GDM1 (cell line): ENCODE measurements at places on chromosomes 2 and 18.

DNA sequence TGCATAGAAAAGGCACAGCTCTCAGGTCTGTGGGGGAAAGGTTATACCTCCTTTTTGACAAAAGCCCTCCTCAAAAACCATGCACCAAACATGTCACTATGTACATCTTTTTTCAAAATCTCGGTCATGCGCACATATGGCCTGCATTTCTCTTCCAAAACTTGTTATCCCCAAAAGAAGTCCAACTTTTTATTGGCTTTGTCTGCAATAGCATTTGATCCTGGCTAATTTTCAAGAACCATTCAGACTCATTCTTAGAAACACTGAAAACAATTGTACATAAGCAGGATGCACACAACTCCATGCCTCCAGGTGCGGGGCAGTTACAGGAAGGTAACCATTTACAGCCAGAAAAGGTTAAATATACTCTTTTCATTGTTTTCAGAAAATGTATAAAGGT lies 21.9 kb downstream of the SERTAD2 start:
- no peak for DNase-seq

GRCh38 chr2:109177635-109178034 lies 48.6 kb downstream of the SH3RF3 start:
- no peak for DNase-seq

GRCh38 chr18:70311726-70312125 lies 22.9 kb downstream of the SOCS6 start:
- no peak for DNase-seq

DNA sequence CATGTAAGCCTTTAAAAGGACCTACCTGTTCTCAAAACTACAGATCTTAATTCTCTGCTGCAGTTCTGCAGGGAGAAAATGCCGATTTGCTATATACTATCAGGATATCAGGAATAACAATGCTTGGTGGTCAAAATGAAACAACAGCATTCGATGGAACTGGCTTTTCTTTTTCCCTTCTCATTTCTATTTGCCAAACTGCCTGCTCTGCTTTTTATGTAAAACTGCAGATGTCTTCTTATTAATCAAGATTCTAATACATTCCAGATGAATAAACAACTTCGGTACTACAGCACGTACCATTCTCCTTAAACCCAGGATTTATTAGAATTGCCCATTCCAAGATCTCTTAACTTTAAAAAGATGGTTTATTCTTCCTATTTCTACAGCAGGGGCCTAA lies 100.9 kb downstream of the ZNF521 start:
- DNase-seq: no peak

- no peak for DNase-seq
Measured at GRCh38 chr2:121246704-121247255, 38.2 kb downstream of the TFCP2L1 start.

DNA sequence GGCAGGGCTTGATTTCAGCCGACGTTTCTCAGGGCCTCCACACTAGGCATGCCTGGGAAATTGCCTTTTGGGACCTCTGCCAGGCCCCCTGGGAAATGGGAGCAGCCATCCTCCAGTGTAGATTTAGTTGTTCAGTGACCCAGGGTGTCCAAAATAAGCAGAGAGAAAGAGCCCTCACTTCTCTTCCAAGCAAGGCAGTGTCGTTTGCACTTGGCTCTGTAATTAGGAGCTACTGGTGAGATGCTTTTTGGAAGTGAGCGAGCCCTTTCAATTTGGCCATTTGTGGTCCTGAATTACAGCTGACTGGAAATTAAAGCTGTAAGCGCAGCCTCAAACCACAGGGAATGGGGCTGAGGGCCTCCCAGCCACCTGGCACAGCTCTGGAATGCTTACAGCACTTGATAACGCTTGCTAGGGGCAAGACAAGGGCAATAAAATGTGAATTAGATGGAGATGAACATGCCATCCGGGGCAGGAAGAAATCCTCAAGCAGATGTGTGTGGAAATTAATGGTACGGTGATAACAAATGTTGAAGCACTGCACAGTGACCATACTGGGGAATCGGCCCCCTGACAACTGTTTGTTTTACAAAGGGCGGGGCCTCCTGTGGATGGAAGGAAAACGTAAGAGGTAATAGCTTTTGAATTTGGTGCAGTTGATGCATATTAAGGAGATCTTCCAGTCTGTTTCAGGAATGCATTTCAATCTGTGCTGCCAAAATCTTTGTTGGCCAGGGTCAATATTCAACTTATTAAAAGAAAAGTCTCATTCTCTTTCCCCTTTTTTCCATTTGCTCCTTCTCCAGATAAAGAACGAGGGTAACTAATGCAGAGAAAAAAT lies 173.1 kb downstream of the UXS1 start:
- DNase-seq: no peak

DNA sequence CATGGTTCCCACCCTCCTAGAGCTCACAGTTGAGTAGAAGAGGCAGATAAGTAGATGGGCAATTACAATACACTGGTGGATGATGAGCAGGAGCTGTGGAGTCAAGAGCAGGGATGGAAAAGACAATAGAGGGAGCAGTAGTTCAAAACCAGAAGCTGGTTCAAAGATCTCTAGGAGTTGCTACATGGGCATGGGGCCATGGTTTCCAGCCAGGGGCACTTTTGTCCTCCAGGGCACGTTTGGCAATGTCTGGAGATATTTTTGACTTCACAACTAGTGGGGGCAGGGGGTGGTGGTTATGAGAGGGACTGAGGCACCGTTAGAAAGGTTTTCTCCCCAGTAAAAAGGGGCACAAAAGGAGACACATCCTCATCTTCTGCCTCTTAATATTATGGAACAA lies 236.0 kb downstream of the DYSF start:
- no peak for DNase-seq

DNA sequence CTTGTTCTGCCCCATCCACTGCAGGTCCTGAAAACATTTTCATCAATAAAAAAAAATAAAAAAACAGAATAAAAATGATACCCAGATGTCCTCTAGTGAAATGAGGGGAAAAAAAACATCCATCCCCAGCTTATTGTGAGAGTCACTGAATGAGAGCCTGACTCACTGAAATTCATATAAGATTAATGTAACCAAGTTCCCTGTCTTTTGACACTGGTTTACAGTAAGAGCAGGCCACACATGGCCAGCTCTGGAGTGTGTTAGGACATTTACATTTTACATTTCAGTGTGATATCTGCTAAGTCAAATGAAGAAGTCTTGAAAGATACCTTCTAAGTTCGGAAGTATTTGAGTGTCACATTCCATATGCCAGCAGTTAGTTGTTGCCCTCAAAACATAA lies 21.1 kb upstream of the IL18R1 start:
- no peak for DNase-seq

DNA sequence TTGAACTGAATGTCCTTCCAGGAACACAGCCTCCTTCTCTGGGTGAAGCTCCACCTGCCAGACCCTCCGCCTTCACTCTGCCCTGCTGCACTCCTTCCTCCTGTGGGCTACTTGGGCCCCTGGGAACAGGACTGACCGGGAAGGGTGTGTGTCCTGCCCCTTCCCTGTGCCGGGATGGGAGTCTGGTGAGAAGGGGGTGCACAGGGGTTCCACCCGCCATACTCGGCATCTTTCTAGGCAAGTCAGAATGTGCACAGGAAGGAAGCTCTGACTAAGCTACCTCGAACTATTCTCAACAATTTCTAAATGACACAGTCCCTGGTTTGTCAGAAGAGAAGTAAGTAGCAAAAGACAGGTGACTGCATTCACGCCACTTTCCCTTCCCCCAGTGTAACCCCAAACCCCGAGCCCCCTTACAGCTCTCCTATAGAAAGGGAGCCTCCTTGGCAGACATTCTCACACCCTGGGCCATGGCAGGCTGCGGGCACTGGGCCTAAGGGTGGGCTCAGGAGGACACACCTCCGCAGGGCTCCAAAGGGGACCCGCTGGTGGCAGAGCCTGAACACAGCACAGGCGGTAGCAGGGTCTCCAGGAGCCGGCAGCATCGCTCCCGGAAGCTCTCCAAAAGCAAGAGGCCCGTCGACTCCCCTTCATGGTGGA lies 184.1 kb downstream of the HDAC4 start:
- DNase-seq: no peak

DNA sequence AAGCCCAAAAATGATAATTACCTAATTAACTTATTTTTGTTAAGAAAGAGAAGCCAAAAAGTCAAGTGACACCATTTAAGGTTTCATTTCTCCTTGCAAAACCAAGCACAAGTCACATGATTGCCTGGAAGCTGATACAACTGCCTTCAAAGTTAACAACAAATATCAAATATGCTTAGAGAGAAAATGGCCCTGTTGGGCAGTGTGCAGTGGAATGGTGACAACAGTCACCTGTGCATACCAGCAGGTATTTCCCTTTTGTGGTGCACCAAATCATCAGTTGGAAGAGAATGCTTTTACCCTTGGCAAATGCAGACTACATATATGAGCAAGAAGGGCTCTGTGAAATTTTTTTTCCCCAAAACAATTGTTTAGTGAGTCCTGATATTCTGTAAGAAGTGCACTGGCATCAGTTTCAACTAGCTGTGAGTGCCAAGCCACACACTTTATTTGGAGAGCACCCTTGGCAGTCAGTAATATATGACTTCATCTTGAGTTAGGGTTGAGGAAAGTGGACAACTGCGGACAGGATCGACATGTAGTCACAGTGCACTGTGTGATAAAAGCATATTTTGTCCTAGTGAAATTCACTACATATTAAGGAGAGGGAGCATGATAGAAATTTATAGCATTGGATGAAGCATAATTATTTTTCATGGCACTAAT lies 74.9 kb upstream of the DOCK10 start:
- no peak for DNase-seq

DNA sequence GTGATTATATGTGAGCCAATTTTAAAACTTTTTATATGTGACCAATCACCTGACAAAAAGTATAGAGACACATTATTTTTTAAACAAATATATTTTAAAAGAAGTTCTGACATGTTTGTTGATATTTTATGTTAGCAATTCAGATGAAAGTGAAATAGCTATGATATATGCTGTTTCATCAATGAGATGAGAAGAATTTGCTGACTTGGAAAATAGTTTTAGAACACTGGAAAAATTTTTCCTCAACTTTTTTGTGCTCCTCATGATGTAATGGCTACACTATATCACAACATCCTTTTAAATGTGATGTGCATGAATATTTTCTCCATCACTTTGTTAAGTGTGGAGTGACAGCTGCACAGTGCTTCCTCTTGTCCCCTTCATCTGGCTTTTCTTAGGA lies 434.0 kb downstream of the PLCL1 start:
- DNase-seq: no peak

DNA sequence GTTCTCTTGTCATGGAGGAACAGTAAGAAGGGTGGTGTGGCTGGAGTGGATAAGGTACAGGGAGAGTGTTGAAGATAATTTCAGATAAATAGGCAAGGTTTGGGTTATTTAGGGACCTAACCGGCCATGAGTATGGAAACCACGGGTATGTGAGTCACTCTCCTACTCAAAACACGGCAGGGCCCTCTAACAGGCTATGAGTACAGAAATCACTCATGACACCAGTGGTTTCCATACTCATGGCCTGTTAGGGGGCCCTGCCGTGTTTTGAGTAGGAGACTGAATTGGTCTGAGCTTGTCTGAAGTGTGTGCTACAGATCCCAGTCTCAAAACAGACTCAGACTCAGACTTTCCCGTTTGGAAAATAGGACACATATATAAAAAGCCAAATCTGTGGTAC lies 428.4 kb upstream of the HNMT start:
- no peak for DNase-seq

DNA sequence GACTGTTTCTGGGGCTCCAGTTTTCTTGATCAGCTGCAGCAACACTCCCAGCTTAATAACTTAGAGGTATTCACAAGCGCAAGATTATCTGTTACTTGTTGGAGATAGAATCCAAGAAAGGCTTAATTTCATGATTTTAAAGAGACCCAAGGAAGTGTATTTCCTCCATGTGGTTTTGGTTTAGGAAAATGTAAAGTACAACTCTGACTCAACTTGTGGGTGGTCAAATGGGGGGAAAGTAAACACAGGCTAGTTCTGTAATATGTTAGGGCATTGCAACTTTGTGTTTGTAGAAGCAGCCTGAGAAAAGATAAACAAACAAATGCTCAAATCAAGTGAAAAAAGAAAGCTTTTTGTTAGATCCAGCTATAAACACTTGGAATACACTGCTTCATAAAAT lies 90.1 kb upstream of the COL3A1 start:
- no peak for DNase-seq

DNA sequence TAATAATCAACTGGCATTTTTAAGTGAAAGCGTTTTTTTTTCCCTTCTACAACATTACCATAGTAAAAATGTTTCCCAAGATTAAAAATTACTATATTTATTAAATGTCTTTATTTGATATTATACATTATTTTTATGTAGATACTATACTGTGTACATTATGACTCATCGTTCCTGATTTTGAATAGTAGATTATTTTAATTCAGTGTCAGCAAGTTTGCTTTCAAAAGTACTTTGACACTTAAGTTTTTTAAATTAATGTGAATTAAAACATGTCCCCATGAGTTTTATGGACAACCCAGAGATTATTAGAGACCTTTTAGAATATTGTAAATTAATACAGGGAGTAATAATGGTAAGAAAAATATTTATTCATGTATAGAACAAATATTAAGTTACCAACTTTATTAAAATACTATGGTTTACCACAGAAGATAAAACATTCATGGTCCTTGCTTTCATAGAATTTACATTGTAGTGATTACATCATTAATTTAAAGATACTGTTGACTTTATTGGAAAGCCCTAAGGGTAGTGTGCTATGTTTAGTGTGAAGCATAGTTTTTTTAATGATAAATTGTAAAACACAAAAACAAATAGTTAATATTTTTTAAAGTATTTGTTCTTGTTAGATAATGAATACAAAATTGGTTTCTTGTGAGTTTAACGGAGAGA lies 21.9 kb downstream of the DYNC1I2 start:
- no peak for DNase-seq

GRCh38 chr2:86487062-86487461 lies 45.9 kb downstream of the KDM3A start:
- no peak for DNase-seq

- no peak for DNase-seq
Measured at GRCh38 chr18:33605250-33605649, 27.2 kb downstream of the ASXL3 start.

DNA sequence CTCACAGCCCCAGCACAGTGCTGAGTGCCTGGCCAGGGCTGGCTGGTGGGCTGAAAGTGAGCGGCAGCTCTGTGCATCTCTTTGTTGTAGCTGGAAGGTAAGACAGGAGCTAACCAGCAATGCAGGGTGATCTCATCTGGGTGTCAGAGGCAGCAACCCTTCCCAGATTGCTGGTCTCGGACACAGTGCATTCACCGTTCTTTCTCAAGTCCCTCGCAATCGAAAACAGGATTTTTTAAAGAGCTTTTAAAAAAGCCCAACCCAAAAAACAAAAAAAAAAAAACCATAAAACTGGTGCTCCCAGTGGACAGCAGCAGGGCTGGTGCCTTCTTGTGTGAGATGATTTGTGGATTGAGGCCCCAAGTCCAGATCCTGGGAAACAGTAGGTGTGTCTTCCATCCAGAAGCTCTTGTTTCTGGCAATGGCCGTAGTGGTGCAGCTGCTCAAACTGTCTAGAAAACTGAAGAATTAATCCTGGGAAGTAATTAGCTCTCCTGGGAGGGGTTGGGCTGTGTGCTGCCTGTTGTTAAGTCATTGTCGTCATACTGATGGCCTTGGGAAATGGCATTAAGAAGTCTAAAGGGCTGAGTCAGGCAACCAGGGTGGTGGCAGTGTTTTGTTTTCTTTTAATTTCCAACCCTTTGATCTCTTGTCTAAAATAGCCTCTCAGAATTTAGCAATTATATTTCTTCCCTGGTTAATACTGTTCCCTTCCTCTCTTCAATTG lies 156.7 kb downstream of the KLHL29 start:
- DNase-seq: no peak
